ENCODE measurements at places on chromosomes 13 and 19.

DNA sequence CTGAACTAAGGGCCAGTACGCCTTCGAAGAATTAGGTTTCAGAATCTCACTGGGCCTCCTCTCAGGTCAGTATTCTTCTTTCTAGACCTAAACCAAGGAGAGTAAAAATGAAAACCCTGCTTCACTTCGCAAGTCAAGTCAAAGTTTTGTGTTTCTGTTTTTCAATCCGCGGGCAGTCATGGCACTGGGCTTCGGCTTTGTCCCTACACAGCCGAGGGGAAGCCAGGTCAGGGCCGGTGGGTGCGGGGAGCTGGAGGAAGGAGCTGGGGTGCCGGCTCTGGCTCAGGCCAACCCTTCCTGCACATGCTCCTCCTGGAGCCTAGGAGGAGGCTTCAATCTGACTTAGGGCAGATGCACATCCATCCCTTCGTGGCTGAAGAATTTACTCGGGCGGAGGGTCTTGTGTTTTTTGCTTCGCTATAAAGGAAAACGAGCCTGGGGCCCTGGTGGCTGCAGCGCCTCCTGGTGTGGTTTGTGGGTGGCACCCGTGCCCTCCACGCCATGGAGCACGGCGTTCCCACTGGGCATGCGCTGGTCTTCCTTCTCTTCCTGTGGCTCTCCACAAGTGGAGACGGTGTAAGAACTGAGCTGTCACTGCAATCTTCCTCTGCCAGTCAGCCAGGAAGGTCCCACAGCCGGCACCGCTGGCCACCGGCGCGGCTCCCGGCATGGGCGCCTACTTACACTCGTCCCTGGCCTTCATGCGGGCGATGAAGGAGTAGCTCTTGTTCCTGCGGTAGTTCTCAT, 22.5 kb downstream of the C19orf44 start:
- DNase-seq: no peak

- no peak for DNase-seq
Observed at GRCh38 chr13:111663505-111663904, 343.1 kb downstream of the TEX29 start.

GRCh38 chr13:81610644-81611043, 1269.7 kb upstream of the SPRY2 start:
- no peak for DNase-seq

DNA sequence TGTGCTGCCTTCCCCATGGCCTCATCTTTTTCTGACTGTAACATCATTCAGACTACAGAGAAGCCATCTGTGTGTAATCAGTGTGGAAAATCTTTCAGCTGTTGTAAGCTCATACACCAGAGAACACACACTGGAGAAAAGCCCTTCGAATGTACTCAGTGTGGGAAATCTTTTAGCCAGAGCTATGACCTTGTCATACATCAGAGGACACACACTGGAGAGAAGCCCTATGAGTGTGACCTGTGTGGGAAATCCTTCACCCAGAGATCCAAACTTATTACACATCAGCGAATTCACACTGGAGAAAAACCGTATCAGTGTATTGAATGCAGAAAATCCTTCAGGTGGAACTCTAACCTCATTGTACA, 17.2 kb upstream of the ZNF8 start:
- DNase-seq: no peak

DNA sequence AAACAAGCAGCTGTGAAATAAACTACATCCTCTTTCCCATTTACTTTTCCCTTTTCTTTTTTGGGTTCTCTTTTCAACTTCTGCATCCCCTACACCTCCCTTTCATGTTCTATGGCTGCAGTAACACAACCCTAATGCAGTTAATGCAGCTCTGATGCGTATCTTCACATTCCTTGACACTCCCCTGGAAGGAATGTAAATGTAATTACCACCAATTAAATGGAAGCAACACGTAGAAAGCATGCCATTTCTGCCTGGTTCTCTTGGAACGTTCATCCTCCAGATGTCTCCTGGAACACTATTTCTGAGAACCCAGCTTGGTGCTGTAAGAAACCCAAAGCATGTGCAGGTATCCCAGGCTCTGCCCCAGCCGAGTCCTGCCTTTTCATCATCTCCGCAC, 166.8 kb upstream of the FREM2 start:
- DNase-seq: no peak

DNA sequence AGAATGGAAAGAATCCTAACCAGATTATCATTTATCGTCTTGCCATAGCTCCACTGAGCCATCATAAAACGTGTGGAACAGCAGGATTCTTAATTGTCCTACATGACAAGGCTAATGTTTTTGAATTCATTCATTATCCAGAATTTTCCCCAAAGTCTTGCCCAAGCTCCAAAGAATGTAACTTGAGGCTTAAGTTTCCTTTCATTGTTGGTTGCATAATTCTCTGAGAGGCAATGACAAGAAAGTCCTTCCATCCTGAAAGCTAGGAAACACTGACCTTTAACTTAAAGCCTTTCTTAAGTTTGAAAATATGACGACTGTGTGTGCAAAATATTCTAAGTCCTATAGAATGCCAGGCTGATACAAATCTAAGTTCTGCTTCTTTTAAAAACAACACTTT, 546.1 kb downstream of the SUCLA2 start:
- DNase-seq: no peak

DNA sequence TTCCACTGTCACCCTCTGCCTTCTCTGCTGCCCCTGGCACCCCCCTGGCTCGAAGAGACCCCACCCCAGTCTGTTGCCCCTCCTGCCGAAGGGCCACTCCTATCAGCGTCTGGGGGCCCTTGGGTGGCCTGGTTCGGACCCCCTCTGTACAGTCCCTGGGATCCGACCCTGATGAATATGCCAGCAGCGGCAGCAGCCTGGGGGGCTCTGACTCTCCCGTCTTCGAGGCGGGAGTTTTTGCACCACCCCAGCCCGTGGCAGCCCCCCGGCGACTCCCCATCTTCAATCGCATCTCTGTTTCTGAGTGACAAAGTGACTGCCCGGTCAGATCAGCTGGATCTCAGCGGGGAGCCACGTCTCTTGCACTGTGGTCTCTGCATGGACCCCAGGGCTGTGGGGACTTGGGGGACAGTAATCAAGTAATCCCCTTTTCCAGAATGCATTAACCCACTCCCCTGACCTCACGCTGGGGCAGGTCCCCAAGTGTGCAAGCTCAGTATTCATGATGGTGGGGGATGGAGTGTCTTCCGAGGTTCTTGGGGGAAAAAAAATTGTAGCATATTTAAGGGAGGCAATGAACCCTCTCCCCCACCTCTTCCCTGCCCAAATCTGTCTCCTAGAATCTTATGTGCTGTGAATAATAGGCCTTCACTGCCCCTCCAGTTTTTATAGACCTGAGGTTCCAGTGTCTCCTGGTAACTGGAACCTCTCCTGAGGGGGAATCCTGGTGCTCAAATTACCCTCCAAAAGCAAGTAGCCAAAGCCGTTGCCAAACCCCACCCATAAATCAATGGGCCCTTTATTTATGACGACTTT, 2.0 kb downstream of the ZFP36 start:
- no peak for DNase-seq

DNA sequence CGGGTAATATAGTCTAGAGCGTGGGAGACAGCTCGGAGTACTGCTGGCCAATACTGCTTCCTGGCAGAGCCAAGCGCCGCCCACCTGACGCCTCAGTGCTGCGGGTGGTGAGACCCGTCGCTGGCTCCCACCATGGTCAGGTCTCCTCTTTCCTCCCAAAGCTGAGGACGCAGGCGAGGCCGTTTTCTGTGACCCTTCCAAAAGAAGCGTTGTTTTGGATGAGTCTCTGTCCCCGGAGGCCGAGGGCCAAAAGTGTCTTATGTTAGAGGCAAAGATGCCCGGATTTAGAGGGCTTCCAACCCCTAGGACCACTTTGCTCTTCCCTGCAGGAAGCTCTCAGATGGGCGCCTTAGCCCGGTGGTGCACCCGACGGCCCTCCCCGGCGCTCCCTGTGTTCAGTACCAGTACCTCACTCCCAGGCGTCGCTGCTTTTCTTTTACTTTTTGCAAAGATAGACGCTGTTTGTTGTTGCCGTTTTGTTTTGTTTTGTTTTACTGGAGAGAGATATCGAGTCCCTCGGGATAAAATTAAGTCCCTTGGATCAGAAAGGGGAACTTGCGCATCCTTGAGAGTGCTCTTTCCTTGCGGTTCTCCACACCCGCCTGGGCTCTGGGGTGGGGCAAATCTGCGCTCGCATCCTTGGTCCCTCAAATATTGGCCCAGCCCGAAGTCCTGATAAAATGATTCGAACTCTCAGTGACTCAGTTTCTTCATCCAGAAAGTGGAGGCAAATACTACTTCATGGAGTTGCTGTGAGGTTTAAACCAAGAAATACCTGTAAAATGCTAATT, 7.0 kb downstream of the PDX1 start:
- DNase-seq: no peak

- no peak for DNase-seq
Observed at GRCh38 chr19:31938675-31939074, 406.7 kb upstream of the ZNF507 start.

- DNase-seq: no peak
Observed at GRCh38 chr19:15014579-15014978, 34.7 kb upstream of the CASP14 start.

DNA sequence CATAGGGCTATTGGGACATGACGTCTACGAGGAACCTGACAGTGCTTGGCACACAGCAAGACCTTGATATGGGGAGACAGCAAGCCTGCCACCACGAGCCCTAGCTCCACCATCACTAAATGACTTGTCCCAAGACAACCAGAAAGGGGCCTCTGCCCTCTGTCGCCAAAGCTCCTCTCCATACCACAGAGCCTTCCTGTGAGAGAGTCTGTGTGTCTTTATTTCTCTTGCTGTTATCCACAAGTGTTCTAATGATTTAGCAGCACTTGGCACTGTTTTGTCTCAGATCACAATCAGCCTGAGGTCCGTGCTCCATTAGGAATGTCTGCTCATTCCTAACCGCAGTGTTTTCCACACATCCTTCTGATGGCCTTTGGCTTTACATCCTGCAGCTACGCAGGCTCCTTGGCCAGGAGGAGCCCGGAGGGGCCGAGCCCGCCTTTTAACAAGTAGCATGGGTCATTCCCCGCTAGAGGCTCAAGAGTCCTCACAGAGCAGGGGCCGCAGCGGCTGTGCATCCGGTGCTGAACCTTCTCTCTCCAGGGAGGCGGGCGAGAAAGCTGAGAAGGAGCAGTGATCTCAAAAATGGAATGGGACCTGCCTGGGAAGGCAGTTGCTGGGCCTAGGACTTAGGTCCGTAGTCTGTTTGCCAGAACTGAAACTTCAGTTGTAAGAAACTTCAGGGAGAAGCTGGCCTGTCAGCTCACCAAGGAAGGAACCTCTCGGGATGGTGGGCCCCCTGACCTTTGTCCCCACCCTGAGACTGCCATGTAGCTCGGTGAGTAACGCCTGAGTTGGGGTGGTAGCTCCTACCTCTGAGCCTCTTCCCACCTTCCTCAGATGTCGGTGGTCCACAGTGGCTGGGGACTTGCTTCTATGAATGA, 61.1 kb upstream of the HMGB1 start:
- no peak for DNase-seq

- no peak for DNase-seq
Observed at GRCh38 chr13:43300865-43301264, 277.5 kb downstream of the DNAJC15 start.

- DNase-seq: no peak
Observed at GRCh38 chr19:23415561-23416191, 20.4 kb upstream of the ZNF91 start.

GRCh38 chr13:98041081-98041820, 87.8 kb downstream of the IPO5 start:
- no peak for DNase-seq

DNA sequence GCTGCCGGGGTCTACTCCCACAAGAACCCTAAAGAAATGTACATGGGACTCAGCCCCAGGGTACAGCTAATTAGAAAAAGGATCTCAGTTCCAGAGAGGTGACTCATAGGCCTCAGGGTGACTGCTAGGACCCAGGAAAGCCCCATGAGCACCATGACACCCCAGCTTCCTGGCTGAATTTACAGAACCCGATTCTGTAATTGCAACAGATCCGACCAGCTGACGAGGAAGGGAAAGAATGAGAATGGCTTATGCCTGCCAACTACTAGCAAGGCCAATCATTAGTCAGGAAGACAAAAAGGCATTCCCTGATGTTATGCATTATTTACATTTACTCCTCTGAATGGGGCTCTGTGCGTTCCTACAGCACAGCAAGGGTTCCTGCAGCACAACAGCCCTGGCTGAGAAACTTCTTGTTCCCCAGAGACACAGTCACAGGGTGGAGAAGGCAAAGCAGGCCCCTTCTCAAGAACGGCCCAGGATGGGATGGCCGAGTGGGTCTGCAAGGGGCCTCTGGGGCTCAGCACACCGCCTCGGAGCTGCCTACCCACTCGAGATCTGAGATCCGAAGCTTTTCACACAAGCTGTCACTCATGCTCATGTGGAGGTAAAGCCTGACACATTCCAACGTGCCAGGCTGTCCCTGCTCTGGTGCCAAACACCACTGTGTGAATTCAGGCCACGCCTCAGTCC, 27.2 kb downstream of the PBX4 start:
- peak; percentile 66 for DNase-seq

- no peak for DNase-seq
Observed at GRCh38 chr13:19817106-19817505, 34.4 kb upstream of the PSPC1 start.

GRCh38 chr13:95644601-95645052, at the start of gene DZIP1:
DZIP1 (minus strand) TSS chr13:95644706; CDS start chr13:95642029, 2,677 bp downstream.
- DNase-seq: no peak

- no peak for DNase-seq
Observed at GRCh38 chr13:99412856-99413255, 88.4 kb upstream of the TM9SF2 start.

DNA sequence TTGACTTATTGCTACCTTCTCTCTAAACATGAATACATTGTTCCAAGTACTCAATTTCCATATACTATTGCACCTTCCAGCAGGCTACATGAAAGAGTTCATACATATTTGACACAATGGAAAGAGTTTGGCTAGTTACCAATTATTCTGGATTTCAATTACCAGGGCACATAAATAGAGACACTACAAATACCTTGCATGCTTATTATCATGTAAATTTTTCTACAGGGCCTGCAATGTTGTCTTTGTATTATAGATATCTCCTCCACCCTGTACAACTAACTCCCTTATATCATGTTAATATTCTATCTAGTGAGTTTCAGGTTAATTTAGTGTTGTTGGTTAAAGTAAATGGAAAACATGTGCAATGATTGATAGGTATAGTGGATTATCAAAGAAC, 540.7 kb upstream of the SLITRK5 start:
- no peak for DNase-seq

GRCh38 chr13:61463024-61463423, 47.4 kb upstream of the PCDH20 start:
- DNase-seq: no peak

DNA sequence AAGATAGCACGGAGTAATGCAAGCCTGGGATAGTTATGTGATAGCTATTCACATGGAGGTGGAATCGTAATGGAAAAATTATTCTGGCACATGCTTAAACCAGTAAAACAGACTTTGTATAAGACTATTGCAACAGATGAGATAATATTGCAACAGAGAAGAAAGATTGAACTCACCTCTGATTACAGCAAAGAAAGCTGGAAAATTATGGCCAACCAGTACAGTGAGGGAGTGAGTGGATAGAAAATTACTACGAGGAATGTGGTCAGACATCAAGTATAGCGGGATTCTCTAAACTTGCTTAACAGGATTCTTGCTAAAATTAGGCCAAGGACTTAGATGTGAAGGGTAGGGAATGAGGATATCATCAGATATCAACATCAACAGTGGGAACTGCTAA, 397.6 kb upstream of the KLHL1 start:
- no peak for DNase-seq

GRCh38 chr19:39759457-39760184, 19.0 kb upstream of the LEUTX start:
- no peak for DNase-seq

Data from stimulated activated CD4-positive, alpha-beta T cell treated with anti-CD3 and anti-CD28 coated beads, TNF-alpha, amount 100 ng/mL, for 24 hours (primary cell).